Fibroblast of the aortic adventitia (primary cell): ENCODE measurements at places on chromosomes 2 and 18.

DNA sequence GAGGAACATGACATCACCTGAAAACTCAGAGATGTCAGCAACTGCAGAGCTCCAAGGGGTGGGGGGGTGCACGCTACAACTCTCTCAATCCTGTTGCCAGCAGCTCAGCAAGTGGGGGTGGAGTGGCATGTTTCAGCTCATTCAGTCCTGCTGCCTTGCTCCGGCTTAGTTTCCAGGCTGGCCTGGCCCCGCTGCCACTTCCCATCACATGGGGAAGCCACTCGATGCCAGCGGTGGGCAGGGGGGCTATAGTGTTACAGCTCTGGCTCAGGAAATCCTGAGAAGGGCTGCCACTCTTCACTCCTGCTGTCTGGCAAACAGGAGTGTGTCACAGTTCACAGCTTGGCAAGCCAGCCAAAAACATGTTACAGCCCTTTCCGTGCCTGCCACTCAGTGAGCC, 356.5 kb upstream of the GULP1 start:
- DNase-seq: no peak

GRCh38 chr2:209472871-209473270, 49.0 kb downstream of the MAP2 start:
- peak; percentile 60 for DNase-seq

DNA sequence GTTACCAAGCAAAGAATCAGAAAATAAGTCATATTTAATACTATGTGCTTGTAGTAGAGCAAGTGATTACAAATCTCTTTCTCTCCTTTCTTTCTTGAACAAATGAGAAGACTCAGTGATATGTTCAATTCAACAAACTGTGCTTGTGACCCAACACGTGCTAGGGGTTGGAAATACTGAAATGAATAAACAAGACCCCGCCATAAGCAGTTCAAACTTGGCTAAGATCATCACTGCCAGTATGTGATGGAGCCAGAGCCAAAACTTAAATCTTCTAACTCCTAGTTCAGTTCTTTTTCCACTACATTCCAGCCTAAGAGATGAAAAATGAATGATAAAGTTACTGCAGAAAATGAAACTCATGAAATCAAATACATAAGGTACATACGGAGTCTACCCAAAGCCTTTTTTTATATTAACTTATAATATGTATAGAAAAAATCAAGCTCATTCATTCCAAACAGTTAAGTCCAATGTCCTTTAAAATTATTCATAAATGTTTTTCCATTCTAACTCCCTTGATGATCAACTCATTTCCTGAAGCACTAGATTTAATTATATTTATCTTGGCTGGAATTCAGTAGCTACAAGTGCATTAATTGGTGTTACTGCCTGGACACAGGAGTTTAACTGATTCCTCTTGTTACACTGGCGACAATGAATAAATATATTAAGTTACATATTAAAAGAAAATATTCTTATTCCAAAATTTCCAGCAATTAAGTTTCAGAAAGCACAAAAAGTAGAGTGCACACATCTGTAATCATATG, 36.0 kb downstream of the GALNT3 start:
- DNase-seq: no peak

- no peak for DNase-seq
These were observed 305.0 kb upstream of the LRP1B start for GRCh38 chr2:142435847-142436246.

DNA sequence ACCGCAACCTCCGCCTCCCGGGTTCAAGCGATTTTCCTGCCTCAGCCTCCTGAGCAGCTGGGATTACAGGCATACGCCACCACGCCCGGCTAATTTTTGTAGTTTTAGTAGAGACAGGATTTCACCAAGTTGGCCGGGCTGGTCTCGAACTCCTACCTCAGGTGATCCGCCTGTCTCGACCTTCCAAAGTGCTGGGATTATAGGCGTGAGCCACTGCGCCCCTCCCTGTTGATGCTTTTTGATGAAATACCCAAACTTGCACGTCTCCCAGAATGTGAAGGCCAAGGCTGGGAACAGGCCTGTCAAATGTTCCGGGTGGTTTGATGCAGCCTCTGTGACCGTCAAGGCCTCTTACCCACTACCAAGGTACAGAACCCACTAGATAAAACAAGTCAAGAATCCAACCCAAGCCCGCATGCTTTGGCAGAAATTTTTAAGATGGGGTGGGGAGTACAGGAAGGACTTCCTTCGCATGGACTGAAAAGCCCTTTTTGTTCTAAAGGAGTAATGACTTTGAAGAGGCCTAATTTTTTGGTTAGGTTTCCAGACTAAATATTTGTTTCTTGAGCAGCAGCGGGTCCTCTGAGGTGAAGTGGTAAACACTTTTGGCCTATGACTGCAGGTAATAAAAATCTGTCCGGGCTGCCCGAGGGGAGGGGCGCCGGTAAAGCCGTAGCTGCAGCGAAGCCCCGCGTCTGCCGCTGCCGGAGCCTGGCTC, 3.7 kb upstream of the EVX2 start:
- DNase-seq: no peak

- no peak for DNase-seq
These were observed 100.9 kb upstream of the TNP1 start for GRCh38 chr2:216960671-216961268.

DNA sequence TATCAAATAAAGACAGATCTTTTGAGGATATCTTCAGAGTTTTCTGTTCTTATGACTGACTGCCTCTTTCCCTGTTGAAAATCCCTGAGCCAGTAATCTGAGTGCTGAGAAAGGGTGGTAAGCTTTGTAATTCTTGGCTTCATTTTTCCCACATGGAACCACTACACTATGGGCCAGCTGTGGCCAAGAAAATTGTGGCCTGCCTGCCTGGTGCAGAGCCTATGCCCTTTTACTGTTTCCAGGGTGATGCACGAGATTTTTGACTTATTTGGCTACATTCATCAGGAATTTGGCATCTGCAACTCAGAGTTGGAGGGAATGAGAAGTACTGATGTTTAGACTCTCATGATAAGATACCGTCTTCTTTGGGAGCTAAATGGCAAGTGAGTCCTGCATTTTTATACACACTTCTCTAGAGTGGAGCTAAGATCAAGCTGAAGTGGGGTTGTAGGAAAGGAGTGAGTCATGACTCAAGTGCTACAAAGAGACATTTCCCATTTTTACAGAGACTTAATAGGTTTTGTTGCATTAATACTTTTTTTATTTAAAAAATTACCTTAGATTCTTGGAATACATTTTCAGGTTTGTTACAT, 328.2 kb upstream of the CDH7 start:
- no peak for DNase-seq

GRCh38 chr18:43932140-43932539, 654.9 kb upstream of the SYT4 start:
- DNase-seq: no peak

GRCh38 chr2:12921321-12921720, 204.6 kb downstream of the TRIB2 start:
- no peak for DNase-seq

DNA sequence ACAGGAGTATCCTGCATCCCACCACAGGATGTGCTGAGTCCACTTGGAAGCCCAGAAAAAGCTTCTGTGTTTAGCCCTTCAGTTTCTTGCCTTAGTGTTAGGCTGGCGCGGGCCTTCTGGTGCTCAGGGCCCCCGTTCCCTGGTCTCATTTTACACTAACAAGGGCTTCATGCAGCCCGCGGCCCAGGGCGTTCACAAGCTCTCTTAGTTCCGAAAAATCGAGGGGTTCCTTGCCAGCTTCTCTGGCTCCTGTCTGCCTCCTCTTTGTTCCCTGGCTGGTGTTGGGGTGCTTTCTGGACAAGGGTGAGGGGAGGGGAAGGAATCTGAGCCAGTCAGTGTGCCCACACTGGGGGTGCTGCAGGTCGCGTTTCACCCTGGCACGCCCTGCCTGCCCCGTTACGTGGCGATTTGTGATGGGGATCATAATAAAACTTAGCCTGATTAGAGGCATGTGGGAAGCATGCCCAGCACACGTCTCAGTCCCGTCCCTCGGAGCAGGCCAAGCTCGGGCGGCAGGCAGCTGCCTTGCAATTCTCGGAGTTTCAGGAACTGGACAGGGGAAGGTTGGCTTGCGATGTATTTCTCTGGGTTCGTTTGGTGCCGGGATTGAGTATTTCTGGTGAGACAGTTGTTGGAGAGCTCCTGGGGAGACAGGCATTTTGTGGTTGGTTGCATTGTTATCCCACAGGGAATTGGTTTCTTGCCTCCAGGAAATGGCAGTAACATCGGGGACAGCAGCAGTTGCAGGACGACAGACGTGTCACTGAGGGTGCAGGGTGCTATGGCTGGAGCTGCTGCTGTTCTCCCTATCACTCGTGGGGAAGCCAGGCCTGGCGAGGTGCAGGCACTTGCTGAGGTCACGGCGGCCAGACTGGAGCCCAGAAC, 22.9 kb downstream of the SH3BP4 start:
- peak; percentile 86 for DNase-seq

DNA sequence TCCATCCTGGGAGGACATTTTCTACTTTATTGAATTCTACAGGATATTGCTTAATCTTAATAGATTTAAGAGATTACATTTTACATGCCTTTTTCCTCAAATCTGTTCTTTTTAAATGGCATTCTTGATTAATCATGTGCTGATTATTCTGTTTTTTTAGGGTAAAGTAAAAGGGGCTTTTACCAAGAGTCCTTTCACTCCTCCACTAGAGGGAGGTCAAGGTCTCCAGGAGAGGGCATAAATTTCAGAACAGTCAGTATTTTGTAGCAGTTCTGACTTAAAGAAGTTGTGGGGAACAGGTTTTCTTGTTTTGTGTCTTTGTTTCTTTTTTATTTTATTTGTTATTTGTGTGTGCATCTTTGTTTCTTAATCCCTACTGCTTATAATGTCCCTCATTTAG, 25.4 kb downstream of the WDR75 start:
- peak; percentile 76 for DNase-seq
